CD4-positive, alpha-beta T cell treated with Interleukin-6 for 4 hours (primary cell): ENCODE measurements at places on chromosomes 6 and 20.

GRCh38 chr6:10412461-10413261, 2.2 kb downstream of the TFAP2A start:
- DNase-seq, result no peak

DNA sequence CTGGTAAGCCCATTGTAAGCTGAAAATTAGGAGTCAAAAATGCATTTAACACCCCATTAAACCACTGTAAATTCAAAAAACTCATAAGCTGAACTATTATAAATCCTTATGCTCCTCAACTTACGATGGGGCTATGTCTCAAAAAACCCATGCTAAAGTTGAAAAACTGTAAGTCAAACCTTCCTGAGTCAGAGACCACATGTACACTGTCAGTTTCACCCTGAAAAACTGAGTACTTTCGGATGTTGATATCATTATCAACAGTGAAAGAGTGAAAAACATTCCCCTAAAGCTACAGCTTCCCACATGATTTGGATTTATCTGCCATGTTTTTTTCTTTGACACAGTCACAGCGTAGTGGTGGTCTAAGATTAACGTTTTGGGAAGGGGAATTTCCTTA, 14.2 kb downstream of the RAB23 start:
- DNase-seq, result no peak

DNA sequence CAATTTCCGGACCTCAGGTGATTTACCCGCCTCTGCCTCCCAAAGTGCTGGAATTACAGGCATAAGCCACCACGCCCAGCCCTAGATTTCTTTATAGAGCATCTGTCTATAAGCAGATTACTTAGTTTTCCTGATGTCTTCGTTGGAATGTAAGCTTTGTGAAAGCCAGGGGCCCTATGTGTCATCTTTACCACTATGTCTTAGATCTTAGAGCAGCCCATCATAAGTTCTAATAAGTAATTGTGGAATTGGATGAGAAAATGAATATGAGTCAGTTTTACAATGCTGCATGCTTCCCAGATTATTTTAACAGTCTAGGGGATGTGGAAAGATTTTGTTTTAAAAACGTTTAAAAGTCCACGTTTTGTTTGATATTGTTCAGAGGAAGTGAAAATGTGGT, 9.1 kb upstream of the ZBTB2 start:
- no peak for DNase-seq

DNA sequence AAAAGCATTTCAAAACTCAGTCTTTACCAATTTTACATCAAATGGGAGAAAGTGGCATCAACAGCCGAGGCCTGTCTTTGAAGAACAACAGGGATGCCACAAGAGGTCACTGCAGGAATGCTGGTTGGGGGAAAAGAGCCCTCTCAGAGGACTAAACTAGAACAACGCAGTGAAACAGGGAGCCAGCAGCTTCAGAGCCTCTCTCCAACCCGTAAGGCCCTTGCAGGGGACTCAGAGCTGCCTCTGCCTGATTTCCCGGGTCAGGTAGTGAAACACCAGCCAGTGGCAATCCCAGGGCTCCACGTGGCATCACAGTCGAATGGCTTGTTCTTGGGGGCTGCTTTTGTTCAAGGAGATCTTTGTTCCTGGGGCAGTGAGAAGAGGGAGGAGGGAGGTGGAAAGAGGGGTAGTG, 55.0 kb upstream of the KCNK16 start:
- no peak for DNase-seq

GRCh38 chr6:169851641-169852503, 100.5 kb downstream of the ERMARD start:
- no peak for DNase-seq

DNA sequence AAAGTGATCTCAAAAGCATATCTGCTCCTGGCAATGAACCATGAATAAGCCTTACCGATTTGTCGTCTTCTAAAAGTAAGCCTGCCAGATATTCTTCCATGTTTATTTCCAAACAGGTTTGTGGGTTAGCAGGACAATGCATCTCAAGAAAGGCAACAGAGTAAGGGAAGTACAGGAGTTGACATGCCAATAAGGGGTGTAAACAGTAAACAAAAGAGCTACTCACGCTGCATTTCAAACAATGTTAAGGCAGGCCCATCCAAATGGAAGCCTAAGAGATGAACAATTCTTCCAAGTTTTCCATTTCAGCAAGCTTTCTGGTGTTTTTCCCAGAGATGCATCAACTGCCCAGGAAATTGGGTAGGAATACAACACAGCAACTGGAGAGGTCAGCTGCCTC, 27.8 kb upstream of the CRIP3 start:
- no peak for DNase-seq

DNA sequence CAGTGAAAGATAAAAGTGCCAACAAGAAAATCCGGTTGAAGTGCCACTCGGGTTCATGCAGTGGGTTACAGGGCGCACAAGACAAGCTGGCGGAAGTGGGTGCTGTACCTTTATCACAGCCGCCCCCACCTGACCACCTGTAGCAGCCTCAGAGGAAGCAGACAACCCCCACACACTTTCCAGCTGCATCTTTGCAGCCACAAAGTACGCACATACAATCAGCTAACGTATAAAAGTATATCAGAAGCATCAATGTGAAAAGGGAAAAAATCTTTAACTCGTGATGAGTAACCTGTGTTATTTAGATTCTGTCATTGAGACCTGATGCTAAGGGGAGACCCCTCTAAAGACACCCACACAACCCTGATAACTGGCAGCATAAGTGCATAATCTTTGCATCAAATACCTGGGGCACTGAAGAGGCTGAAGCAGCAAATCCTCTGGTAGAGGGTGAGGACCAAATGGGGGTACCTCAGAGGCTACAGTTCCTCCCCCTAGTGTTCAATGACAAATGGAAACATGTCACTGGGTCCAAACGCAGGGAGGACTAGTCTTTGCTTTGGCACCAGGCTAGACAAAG, 22.1 kb downstream of the BACH2 start:
- peak; percentile 91 for DNase-seq
